ENCODE measurements at places on chromosomes 2 and 18.

DNA sequence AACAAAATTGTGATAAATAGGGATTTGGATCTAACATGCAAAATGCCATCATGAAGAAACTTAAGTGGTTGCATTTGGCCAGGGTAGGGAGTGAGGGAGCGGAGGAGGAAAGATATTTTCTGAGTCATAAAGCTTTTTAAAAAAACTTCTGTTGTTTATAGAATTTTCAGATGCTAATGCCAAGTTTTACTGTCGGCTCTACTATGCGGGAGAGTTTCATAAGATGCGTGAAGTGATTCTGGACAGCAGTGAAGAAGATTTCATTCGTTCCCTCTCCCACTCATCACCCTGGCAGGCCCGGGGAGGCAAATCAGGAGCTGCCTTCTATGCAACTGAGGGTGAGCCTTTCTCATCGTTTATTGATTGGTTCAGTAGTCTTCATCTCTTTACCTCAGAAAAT lies 56.0 kb upstream of the PTH2R start:
- DNase-seq = no peak

- DNase-seq = no peak
Measured at GRCh38 chr2:13585732-13586131, 869.0 kb downstream of the TRIB2 start.

GRCh38 chr2:7658486-7658885 lies 741.3 kb downstream of the RNF144A start:
- no peak for DNase-seq

DNA sequence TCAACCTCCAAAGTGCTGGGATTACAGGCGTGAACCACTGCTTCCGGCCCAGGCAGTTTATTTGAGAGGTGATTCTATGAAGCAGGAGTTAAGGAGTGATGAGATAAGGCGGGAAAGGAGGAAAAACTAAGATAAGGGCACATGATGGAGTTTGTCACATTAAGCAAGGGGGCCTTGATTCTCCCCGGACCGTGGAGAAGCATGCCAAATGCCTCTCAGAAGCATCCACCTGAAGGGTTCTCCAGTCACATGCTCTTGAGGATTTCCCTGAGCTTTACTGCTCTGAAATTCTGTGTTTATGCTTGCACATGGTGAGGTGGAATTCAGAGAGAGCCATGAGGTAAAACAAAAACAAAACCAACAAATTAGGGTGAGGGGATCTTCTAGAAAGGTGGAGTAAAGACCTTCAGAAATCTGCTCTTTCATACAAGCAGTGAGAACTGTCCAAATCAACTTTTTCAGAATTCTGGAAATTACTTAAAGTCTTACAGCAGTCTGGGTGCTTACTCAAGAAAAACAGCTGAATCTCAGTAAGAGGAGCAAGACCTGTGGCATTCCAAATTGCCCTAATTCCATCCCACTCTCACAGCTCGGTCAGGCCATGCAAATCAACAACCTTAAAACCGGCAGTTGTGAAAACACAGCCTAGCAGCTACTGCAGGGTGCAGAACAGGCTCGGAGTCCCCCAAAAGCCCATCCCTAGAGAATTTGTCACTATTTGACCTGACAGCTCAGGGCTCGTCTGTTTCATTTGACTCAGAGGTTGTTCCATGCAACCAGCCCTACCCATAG lies 69.1 kb upstream of the CTLA4 start:
- no peak for DNase-seq

DNA sequence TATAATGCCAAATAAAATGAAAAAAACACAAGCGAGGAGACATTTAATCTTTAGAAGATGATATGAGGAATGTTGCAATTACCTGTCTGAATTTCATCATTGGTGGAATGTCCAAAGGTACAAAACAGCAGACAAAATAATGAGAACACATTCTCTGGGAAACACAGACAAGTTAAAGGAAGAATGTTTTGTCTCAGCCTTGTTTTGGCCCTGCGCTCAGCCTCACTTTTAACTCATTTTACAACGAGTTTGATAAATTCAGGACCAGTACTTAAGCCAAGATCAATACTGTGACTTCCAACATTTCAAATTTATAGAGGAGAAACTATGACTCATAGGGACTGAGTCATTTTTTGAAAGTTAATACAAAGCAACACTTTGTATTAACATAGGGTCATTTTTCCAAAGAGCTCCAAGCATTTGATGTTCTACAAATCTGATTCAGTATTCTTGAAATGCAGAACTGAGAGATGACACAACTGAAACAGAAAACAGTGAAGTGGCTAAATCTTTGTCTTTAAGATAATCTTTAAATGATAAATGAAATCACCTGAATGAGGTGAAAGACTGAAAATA lies 833.2 kb upstream of the CHAC2 start:
- DNase-seq = no peak

DNA sequence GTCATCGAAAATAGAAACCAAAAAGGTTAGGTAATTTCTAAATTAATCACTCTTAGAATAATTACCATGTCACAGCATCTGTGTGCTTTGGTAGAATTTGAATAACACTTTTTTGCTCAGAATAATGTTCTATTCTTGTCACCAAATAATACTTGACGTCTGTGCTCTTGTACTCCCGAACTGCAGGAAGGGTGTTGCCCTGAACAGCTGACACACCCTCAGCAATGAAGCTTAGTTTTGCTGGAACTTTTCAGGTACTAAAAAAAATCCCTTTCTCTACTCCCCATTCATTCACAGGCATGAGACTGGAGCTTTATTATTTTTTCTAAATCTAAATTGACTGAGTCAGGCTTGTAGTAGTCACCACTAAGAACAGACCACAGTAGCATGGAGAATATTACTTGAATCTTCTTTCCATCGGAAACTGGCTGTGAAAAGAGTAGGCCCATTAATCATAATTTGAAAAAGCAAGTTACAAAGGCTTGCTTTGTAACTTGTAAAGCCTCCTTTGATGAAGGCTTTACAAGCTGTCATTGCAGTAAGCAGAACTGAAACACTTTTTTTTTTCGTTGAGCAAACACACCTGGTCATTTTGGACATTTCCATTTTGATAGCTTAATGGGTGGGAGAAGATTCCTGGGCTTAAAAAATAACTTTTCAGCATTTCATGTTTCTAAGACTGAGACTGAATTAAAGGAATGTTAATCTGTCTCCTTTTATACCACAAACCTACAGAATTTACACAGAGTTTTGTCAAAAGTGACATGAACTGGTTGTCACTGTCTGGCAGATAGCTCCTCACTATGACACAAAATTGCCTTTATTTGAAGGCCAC lies 70.3 kb upstream of the PELI1 start:
- DNase-seq = no peak

DNA sequence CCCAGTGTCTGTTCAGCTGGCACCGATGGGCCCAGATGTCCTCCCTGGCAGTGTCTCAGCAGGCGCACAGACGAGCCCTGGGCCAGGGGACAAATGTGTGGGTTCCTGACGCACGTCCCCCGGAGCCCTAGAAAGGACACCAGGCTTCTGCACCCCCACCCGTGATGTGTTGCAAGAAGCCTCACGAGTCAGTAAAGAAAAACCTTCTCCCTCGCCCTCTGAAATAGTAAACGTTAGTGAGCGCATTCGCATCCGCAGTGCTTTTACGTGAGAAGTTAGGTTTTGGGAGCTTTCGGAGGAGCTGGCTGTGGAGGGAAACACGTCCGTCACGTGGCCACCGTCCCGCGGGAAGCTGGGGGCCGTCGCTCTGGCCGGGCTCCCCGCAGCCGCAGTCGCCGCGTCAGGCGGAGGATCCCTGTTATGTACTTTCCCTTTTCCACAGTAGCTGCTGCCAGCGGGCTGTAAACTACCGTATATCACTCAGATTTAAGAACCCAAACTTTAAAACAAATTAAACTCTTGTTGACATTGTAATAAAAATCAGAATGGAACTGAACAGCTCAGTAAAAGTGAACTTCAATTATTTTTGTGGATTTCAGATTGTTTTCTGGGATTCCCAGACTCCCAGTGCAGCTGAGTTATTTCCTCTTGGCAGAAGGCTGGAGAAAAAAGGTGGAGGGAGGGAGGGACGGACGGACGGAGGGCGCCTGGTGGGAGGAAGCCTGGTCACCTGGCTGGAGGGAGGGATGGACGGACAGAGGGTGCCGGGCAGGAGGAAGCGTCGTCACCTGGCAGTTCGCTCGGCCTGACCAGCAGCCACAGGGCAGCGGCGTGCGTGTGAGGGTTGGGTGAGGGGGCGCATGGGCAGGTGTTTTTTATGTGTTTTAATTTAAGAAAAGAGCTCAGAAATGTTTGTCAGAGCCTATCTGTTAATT lies 112.1 kb downstream of the NFATC1 start:
- no peak for DNase-seq

- DNase-seq = no peak
Measured at GRCh38 chr2:46875226-46875899, 40.2 kb downstream of the MCFD2 start.

GRCh38 chr2:8676191-8676920 lies 5.5 kb upstream of the ID2 start:
- DNase-seq = no peak

DNA sequence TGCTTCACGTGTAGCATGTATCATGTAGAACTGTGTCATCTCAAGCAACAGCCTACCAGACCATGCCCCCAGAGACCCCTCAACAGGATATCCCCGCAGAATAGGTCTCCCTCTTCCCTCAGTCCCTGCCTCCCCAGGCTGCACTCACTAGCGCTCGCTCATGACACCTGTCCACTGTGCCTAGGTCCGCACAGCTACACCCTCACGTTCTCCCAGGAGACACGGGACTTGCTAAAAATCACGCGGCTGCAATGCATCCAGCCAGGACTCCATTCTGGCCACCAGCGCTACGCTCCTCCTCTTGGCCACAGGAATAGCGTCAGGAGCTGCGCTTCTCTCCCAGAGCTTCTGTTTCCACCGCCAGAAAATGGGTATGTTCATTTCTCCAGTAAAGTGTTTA lies 2.5 kb downstream of the PXDN start:
- DNase-seq = no peak

- DNase-seq = no peak
Measured at GRCh38 chr2:240812721-240813120, 7.3 kb downstream of the KIF1A start.
